ENCODE measurements at places on chromosomes 2 and 18. TPM values are rescaled to one million over a fixed set of nuclear protein-coding genes. Genes with fewer than 3 reads are reported as not detected.

The SOCS6 gene
- 18.7 TPM for total RNA-seq

The CDK15 gene
- 2.7 TPM for total RNA-seq

GRCh38 chr2:208466151-208466919 lies 59.7 kb downstream of the PTH2R start:
- peak; percentile 81 for DNase-seq
- no peak overlapping the region for H3K4me3 ChIP-seq
- no peaks in the 10 kb centered on the region for H3K27me3 ChIP-seq
- no peaks in the 10 kb centered on the region for H3K4me1 ChIP-seq
- H3K36me3 ChIP-seq, result no peaks in the 10 kb centered on the region
- no peak overlapping the region for H3K27ac ChIP-seq

- H3K36me3 ChIP-seq, result no peaks in the 10 kb centered on the region
- H3K27me3 ChIP-seq, result no peaks in the 10 kb centered on the region
Observed at GRCh38 chr2:29991086-29991485, 69.7 kb upstream of the ALK start.

The UPP2 gene
- total RNA-seq, result 0.19 TPM

DNA sequence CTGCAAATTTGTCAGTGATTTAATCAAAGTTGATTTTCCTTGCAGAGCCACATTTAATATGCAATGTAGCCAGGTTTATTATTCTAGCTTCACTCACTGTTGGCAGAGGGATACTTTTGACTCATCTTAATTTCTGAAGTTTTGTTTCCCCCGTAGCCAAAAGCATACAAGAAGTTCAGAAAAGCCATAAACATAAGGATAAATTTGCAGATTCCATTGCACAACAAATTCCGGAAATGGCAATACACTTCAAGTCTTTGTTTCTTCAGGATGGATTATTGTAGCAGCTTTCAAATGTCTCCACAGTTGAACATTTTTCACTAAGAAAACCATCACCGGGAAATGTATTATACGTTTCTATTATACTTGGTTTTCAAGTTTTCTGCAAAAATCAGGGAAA lies 88.0 kb upstream of the ZCCHC2 start:
- no peaks in the 10 kb centered on the region for H3K27me3 ChIP-seq
- no peaks in the 10 kb centered on the region for H3K36me3 ChIP-seq
- H3K4me3 ChIP-seq, result no peak overlapping the region
- peaks cover 2% of the 10 kb centered on the region for H3K4me1 ChIP-seq

The OTOS gene
- total RNA-seq, result 4.6 TPM

The LIMS3 gene
- 1.5 TPM for total RNA-seq

DNA sequence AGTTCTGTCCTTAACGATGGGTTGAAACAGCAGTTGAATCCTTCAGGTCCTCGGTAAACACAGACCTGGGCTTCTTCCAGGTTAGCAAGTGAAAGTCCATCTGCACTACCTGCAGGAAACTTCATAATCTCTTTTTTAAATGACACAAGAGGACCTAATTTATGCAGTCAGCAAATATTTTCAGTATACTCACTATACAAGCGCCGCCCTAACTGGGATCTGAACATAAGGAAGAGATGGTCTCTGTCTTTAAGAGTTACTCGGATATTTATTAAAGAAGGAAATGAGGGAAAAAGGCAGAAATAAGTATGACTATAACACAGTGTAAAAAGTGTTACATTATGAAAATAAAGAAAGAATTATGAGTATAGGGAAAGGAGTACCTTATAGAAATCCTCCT lies 103.3 kb downstream of the NBAS start:
- no peaks in the 10 kb centered on the region for H3K27me3 ChIP-seq
- no peak for DNase-seq
- H3K4me1 ChIP-seq, result no peaks in the 10 kb centered on the region
- no peaks in the 10 kb centered on the region for H3K36me3 ChIP-seq

DNA sequence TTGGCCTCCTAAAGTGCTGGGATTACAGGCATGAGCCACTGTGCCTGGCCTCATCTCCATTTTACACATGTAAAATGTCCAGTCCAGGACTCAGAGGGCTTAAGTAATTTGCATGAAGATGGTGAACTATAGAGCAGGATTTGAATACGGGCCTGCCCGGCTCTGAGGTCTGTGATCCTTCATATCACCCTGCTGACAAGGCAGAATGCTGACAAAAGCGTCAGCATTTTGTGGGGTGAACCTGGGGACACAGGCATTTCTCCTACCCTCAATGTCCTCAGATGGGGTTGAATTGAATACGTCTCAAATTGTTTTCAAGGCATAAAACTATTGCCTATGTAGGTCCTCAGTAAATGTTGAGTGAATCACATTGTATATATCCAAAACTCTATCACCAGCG lies 57.2 kb upstream of the GATA6 start:
- no peak overlapping the region for H3K4me3 ChIP-seq
- DNase-seq, result no peak
- no peaks in the 10 kb centered on the region for H3K27me3 ChIP-seq
- no peaks in the 10 kb centered on the region for H3K4me1 ChIP-seq

DNA sequence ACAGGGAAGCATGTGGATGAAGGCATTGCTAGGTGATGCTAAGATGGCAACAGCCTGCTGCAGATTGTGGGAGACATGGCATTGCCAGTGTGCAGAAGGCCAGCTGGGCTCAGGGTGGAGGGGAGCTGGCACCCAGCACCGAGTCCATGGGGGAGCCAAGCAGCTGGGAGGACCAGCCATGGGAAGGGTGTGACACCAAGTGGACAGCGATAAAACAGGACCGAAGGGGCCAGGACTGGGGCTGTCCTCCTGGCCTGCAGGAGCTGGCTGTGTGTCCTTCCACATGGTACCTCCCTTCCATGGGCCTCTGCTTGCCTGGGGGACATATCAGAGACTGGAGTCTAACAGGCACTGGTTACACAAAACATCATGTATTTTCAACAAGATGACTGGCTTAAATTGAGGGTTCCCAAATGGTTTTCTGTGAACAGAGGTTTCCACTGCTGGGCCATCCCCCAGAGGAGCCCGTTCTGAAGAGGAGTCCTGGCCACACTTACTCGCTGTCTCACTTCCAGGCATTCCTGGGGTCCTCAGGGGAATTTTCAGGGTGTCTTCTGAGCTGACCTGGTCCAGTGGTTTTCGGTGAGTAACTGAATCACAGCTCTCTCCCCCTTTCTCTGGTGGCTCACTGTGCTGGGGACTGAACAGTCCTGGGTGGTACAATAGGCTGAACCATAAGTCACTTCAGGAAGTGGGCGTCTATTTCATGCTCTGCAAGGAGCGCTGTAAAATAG lies 60.4 kb upstream of the TNP1 start:
- no peak for DNase-seq
- H3K4me3 ChIP-seq, result no peak overlapping the region

DNA sequence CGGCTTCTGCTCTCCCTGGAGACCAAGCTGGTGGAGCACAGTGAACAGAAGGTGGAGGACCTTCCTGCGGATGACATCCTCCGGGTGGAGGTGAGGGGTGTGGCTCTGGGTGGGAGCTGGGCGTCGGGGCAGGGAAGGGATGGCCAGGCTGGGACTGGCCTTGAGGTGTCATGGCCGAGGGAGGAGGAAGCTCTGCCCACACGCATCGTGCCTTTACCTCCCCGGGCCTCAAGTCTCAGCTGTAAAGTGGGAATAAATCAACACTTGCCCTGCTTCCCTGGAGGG lies 98.2 kb downstream of the DYSF start:
- H3K36me3 ChIP-seq, result no peaks in the 10 kb centered on the region
- H3K27me3 ChIP-seq, result no peaks in the 10 kb centered on the region
- no peak for DNase-seq
- no peak overlapping the region for H3K4me3 ChIP-seq

GRCh38 chr2:235378246-235378645 lies 115.6 kb upstream of the AGAP1 start:
- H3K4me1 ChIP-seq, result no peaks in the 10 kb centered on the region
- no peaks in the 10 kb centered on the region for H3K36me3 ChIP-seq
- no peak overlapping the region for H3K4me3 ChIP-seq

The DAW1 gene
- total RNA-seq, result 1.7 TPM

The SPATS2L gene
- total RNA-seq, result 166 TPM

GRCh38 chr18:27797484-27797883 lies 379.4 kb downstream of the CDH2 start:
- DNase-seq, result no peak
- H3K27me3 ChIP-seq, result no peaks in the 10 kb centered on the region
- no peak overlapping the region for H3K27ac ChIP-seq
- no peaks in the 10 kb centered on the region for H3K36me3 ChIP-seq
- no peaks in the 10 kb centered on the region for H3K4me1 ChIP-seq
- no peak overlapping the region for H3K4me3 ChIP-seq

DNA sequence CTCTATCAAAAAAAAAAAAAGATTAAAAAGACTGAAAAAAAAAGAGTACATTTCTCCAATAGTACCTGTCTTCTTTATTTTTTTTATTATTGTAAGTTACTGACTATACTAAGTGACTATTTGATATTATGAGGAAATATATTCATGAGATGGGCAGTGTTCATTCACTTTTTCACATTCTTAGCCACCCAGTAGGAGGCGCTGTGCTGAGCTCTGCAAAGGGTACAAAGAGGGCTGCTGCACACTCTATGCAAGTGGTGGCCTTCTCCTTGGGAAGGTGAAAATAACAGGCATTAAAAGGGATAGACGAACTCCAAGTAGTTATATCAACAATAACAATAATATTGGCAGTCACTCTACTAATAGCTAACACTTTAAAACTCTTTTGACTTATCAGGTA lies 1034.9 kb upstream of the FANCL start:
- no peaks in the 10 kb centered on the region for H3K27me3 ChIP-seq
- peaks cover 10% of the 10 kb centered on the region for H3K4me1 ChIP-seq
- no peak overlapping the region for H3K27ac ChIP-seq
- H3K4me3 ChIP-seq, result no peak overlapping the region
